ENCODE measurements at places on chromosomes 16 and 17. TPM values are rescaled to one million over a fixed set of nuclear protein-coding genes. Genes with fewer than 3 reads are reported as not detected.

GRCh38 chr17:32971171-32971570 lies 20.5 kb upstream of the SPACA3 start:
- DNase-seq = peak; percentile 57

GRCh38 chr17:63780507-63780906 lies 6.5 kb downstream of the DDX42 start:
- no peak for DNase-seq

GRCh38 chr16:85436207-85436606 lies 176.9 kb upstream of the GSE1 start:
- DNase-seq = no peak

- no peak for DNase-seq
These were observed 51.0 kb upstream of the FASN start for GRCh38 chr17:82148997-82149396.

DNA sequence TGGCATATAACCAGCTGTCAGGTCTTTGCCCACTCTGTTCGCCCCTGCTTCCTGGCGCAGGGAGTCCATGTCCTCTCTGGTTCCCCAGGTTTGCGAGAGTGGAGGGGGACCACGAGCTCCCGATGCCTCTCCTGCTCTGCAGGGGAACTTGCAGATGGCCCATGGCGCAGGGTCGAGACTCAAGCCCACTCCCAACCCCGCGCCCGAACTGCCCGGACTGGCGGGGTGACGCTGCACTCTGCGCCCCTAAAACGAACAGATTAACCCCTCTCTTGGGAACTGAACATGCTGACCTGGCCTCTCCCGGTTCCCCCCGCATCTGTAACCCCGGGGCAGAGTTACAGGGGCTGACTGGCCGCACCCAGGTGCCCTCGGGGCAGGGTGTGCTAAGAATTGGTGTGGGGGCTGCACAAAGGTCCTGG lies 681 bp upstream of the PLA2G15 start:
- DNase-seq = no peak

The CLDN9 gene
- not detected for total RNA-seq

The MMP2 gene
- total RNA-seq = not detected

The SENP3 gene
- 63.2 TPM for total RNA-seq

- DNase-seq = no peak
These were observed 69.6 kb downstream of the RBFOX3 start for GRCh38 chr17:79541056-79541850.

- DNase-seq = no peak
These were observed 14.7 kb downstream of the DRC3 start for GRCh38 chr17:17987187-17987896.

DNA sequence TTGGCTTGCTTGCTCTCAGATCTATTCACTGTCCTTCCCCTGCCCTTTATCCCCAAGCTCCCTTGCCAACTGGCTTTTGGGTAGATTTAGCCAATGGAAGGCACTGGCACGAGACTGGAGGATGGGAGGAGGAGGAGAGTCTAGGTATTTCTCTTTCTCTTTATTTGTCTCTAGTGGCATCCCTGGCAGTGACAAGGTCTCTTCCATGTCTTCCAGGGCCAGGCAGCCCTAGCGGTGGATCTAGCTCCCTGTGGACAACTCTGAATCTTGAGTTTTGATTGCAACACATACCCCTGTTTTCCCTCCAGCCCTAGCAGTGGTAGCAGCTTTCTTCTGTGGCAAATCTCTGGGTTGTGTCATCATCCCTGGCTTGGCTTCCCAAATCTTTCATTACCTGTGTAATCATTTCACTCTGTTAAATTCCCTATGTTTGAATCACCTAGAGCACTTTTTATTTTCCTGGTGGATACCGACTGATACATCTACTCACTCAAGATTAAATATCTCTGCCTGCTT lies 171.1 kb upstream of the IRX6 start:
- DNase-seq = no peak

DNA sequence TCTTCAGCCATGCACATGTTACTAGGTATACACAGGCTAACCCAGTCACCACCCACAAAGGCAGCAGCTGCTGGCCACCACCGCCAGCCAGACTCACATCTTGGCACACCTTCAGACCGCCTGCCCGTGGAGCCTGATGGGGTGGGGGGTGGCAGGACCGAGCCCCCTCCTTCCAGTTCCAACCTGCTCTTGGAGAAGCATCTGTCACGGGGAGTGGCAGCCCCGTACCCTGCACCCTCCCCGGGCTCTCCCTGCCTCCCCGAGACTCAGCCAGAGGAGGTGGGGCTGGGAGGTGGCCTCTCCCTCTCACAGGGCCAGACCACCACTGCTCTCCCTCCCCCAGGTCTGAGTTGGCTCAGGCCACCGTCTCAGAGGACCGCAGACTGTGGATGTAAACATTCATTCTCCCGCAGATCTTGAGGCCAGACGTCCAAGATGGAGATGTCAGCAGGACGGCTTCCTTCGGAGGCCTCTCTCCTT lies 11.3 kb upstream of the RBFOX3 start:
- no peak for DNase-seq

All from activated CD8-positive, alpha-beta T cell treated with anti-CD3 and anti-CD28 coated beads for 36 hours (primary cell).